ENCODE measurements at places on chromosomes 1 and 21. TPM values are rescaled to one million over a fixed set of nuclear protein-coding genes. Genes with fewer than 3 reads are reported as not detected.

FAM131C gene
- total RNA-seq: 0.15 TPM

AMIGO1 gene
- 1.3 TPM for total RNA-seq

KRTAP12-2 gene
- not detected for total RNA-seq

CAPZB gene
- 316 TPM for total RNA-seq

HLX gene
- 5.6 TPM for total RNA-seq

PLA2G5 gene
- total RNA-seq: not detected

NBPF3 gene
- 22.4 TPM for total RNA-seq

RIPPLY3 gene
- total RNA-seq: 0.16 TPM

OR14K1 gene
- not detected for total RNA-seq

CDCA8 gene
- total RNA-seq: 6.3 TPM

MAP1LC3C gene
- 3.3 TPM for total RNA-seq

SEC16B gene
- total RNA-seq: 3.5 TPM

C1orf115 gene
- total RNA-seq: 0.03 TPM

IL19 gene
- not detected for total RNA-seq

EFNA3 gene
- total RNA-seq: 0.64 TPM

CYP4A22 gene
- not detected for total RNA-seq

RGS13 gene
- not detected for total RNA-seq

MASP2 gene
- total RNA-seq: not detected

ASCL5 gene
- total RNA-seq: not detected

KHDRBS1 gene
- total RNA-seq: 123 TPM

ZFP69 gene
- total RNA-seq: 2.8 TPM

NKAIN1 gene
- 0.43 TPM for total RNA-seq

TTF2 gene
- 26.5 TPM for total RNA-seq

XCL1 gene
- not detected for total RNA-seq

S100A14 gene
- total RNA-seq: not detected

DNALI1 gene
- not detected for total RNA-seq

ITGB2 gene
- total RNA-seq: 4.3 TPM

HSD3B1 gene
- total RNA-seq: not detected

HHAT gene
- 5.3 TPM for total RNA-seq

PLA2G2F gene
- not detected for total RNA-seq
